Naive thymus-derived CD4-positive, alpha-beta T cell (primary cell): ENCODE measurements at places on chromosomes 4 and X. TPM values are rescaled to one million over a fixed set of nuclear protein-coding genes. Genes with fewer than 3 reads are reported as not detected.
A peak's percentile ranks its signal among the peaks of the same experiment; 100 is the strongest.

Gene SMS
- total RNA-seq = 20.4 TPM

Gene GRIA2
- total RNA-seq = not detected

GRCh38 chrX:36241397-36241796, 321.9 kb downstream of the CFAP47 start:
- no peak overlapping the region for H3K27ac ChIP-seq
- H3K4me3 ChIP-seq = no peak overlapping the region
- no peaks in the 10 kb centered on the region for H3K36me3 ChIP-seq
- H3K27me3 ChIP-seq = no peaks in the 10 kb centered on the region
- H3K4me1 ChIP-seq = no peaks in the 10 kb centered on the region
- DNase-seq = no peak

DNA sequence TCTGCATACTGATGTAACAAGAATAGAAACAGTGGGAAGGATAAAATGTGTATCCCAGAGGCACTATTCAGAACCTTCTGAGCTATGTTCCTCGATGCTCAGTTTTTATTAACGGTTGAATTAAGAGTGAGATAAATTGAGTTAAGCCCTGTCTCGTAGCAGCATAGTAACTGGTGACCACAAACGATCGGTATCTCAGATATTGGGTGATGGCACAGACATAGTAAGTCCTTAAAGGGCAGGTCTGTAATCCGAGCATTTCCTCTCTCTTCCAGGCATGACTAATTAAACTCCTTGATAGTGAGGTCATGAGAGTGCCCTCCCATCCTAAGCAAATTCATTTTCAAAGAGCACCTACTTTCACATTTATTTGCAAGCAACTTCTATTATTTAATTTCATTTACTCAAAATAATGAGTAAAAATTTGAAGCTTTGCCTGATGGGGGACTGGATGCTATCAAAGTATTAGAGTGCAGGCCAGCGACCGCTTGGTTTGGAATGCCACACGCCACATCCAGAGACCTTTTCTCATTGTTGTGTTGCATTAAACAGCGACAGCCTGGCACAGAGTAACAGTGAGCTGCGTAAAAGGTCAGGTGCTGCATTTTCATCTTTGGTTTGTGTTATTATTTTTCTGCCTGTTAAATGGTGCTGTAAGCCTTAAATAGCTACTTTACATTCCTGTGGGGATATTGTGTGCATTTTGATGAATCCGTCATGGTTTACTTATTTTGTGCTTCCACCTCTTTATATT, 101.9 kb downstream of the PCDH7 start:
- no peak overlapping the region for H3K27ac ChIP-seq
- H3K36me3 ChIP-seq = no peaks in the 10 kb centered on the region
- H3K27me3 ChIP-seq = no peaks in the 10 kb centered on the region
- no peak overlapping the region for H3K4me3 ChIP-seq

DNA sequence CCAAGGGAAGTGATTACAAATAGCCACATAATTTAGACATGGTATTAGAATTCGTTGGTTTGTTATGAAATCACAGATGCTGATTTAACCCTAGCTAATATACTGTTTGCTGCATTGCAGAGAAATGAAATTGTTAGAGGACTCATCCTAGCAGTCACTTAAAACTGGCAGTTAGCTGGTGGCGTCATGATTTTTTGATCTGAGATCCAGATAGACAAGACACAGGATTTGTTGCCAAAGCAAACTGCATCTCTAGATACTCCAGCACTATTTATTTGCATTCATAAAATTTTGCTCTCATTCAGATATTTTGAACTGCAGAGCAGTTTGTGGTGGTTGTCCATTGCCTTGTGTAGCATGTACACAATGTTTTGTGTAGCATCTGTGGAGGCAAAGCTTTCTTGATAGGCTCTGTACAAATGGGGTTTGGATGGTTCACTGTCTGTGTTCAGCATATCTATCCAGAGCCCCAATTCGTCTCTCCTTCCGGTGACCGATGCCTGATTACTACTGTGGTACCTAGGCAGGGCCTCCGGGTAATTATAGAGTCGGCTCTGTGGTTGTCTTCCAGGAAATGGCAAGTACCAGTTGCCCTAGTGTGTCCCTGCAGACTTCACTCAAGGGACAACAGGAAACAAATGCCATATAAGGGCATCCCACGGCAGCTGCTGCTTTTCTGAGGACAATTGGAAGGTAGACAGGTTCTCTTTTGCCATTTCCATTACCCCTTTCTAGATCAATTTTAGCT, 30.1 kb upstream of the SPARCL1 start:
- DNase-seq = peak; percentile 28
- H3K4me1 ChIP-seq = peaks cover 15% of the 10 kb centered on the region
- no peaks in the 10 kb centered on the region for H3K36me3 ChIP-seq
- no peaks in the 10 kb centered on the region for H3K27me3 ChIP-seq
- H3K27ac ChIP-seq = no peak overlapping the region

- no peak overlapping the region for H3K4me3 ChIP-seq
- no peaks in the 10 kb centered on the region for H3K27me3 ChIP-seq
- H3K27ac ChIP-seq = no peak overlapping the region
- DNase-seq = no peak
- no peaks in the 10 kb centered on the region for H3K4me1 ChIP-seq
Observed at GRCh38 chr4:186088523-186088922, 16.0 kb upstream of the FAM149A start.

GRCh38 chrX:149987613-149988012, 49.3 kb upstream of the EOLA2 start:
- H3K36me3 ChIP-seq = no peaks in the 10 kb centered on the region
- H3K27ac ChIP-seq = no peak overlapping the region
- H3K4me1 ChIP-seq = no peaks in the 10 kb centered on the region

DNA sequence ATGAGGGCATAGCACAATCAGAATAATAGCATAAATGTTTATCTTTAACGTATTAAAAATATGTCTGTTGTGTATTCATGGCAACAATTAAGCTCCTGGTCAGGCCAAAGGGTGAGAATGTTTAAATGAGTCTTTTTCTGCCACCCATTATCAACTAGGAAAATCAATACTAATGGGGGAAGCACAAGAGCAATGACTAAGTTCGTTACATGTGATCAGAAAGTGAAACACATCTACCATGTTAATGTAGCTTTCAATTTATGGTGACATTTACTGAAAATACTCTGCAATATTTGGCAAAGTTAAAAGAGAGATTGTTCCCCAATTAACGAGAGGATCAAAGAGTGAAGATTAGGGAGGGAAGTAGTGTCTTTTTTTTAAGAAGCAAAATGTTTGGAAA, 143.7 kb downstream of the NAA11 start:
- no peaks in the 10 kb centered on the region for H3K4me1 ChIP-seq
- no peaks in the 10 kb centered on the region for H3K27me3 ChIP-seq
- DNase-seq = no peak
- H3K36me3 ChIP-seq = no peaks in the 10 kb centered on the region
- no peak overlapping the region for H3K4me3 ChIP-seq
- H3K27ac ChIP-seq = no peak overlapping the region
